Subcutaneous adipose tissue (tissue), 4 donors: ENCODE measurements at places on chromosomes 5 and 9. TPM values are rescaled to one million over a fixed set of nuclear protein-coding genes. Genes with fewer than 3 reads are reported as not detected.

Gene S1PR3
- total RNA-seq: 14.3 TPM

Gene SPATA31A3
- total RNA-seq: not detected

Gene CCNO
- total RNA-seq: 0.44 TPM

Gene SPINK13
- total RNA-seq: 2.4 TPM

Gene MUSK
- total RNA-seq: 0.22 TPM
